ENCODE measurements at places on chromosomes 16 and 17.

DNA sequence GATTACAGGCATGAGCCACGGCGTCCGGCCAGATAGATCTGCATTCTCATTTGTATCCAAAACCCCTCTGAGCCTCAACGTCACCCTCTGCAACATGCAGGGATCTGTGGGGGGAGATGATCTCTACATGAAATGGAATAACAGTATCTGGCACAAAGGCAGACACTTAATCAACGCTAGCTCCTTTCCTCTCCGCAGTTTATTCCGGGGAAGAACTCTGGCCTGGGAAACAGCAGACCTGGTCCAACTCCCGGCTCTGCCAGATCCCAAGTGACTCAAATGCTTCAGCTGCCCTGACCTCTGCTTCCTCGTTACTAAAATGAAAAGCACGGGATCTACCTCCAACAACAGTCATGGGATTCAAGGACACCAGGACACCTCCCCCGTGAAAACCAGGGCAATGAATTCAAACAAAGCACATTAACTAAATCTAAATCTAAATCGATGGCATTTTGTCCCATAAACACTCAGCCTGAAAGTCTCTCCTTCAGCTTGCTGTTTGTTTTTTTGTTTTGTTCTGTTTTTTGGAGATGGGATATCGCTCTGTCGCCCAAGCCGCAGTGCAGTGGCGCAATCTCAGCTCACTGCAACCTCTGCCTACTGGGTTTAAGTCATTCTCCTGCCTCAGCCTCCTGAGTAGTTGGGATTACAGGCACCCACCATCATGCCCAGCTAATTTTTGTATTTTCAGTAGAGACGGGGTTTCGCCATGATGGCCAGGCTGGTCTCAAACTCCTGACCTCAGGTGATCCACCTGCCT, 78.2 kb downstream of the NXN start:
- DNase-seq = no peak
- H3K36me3 ChIP-seq = no peaks in the 10 kb centered on the region
- H3K27ac ChIP-seq = no peak overlapping the region
- no peaks in the 10 kb centered on the region for H3K4me1 ChIP-seq
- no peak overlapping the region for H3K4me3 ChIP-seq

- no peak overlapping the region for H3K27ac ChIP-seq
- peaks cover 16% of the 10 kb centered on the region for H3K4me1 ChIP-seq
- H3K27me3 ChIP-seq = no peaks in the 10 kb centered on the region
- no peaks in the 10 kb centered on the region for H3K36me3 ChIP-seq
- DNase-seq = no peak
- no peak overlapping the region for H3K4me3 ChIP-seq
These were observed 1.8 kb downstream of the ZSCAN10 start for GRCh38 chr16:3097266-3097665.

- DNase-seq = no peak
- H3K36me3 ChIP-seq = no peaks in the 10 kb centered on the region
- H3K4me3 ChIP-seq = no peak overlapping the region
- H3K4me1 ChIP-seq = no peaks in the 10 kb centered on the region
These were observed 247.8 kb upstream of the ERCC4 start for GRCh38 chr16:13672196-13672595.

GRCh38 chr16:26433807-26434206, 632.9 kb upstream of the C16orf82 start:
- no peak overlapping the region for H3K4me3 ChIP-seq
- no peak for DNase-seq
- H3K27ac ChIP-seq = no peak overlapping the region
- no peaks in the 10 kb centered on the region for H3K27me3 ChIP-seq
- no peaks in the 10 kb centered on the region for H3K36me3 ChIP-seq

GRCh38 chr17:44345454-44346026, 438 bp downstream of the GRN start:
- no peaks in the 10 kb centered on the region for H3K27me3 ChIP-seq
- H3K27ac ChIP-seq = peak overlapping the region; percentile 95
- H3K4me1 ChIP-seq = peaks cover 28% of the 10 kb centered on the region
- no peak for DNase-seq
- H3K36me3 ChIP-seq = no peaks in the 10 kb centered on the region

DNA sequence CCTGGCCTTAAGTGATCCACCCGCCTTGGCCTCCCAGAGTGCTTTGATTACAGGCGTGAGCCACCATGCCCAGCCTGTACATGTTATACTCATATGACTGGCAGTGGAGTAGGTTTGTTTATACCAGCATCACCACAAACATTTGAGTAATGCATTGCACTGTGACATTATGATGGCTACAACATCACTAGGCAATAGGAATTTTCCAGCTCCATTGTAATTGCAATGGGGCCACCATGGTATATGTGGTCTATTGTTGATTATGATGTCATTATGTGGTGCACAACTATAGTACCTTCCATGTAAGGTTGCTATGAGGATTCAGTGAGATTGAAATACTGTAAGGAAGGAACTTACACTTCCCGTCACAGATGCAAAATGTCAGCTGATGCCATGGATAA, 168.9 kb downstream of the COPRS start:
- no peaks in the 10 kb centered on the region for H3K4me1 ChIP-seq
- peaks cover 1% of the 10 kb centered on the region for H3K27me3 ChIP-seq
- H3K4me3 ChIP-seq = no peak overlapping the region
- no peaks in the 10 kb centered on the region for H3K36me3 ChIP-seq

DNA sequence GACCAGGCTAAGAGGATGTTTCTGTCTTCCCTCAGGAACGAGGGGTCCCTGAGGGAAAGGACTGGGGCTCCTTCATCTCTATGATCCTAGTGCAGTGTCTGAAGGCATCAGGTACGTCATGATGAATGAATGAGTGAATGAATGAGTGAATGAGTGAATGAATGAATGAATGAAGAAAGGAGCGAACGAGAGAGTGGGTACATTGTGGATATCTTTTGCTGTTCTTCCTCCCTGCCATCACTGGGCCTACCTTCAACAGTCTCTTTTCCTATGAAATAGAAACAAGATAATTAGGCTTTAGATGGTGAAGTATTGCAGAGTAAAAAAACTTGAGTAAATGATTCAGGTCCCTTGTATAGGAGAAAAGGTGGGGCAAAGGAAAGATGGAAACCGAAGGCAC, 111.3 kb upstream of the CRHR1 start:
- no peaks in the 10 kb centered on the region for H3K36me3 ChIP-seq
- H3K27ac ChIP-seq = no peak overlapping the region

DNA sequence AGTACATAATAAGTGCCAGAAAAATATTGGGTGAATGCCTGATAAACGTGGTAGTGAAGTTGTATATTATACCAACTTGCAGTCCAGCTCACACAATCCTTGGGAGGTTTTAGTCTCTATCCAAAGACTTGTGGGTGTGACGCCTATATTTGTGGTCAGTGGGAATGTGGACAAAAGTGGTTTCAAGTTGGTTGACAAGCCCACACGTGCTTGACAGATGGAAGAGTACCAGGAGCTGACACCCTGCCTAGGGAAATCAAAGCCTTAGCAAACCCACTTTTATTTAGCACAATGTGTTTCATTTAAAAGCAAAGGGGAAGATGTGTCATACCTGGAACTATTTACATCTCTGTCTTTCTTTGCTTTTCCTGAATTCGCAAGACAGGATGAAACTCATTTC, 79.0 kb downstream of the CA10 start:
- no peaks in the 10 kb centered on the region for H3K36me3 ChIP-seq
- H3K4me3 ChIP-seq = no peak overlapping the region
- H3K27me3 ChIP-seq = no peaks in the 10 kb centered on the region
- no peaks in the 10 kb centered on the region for H3K4me1 ChIP-seq
- no peak for DNase-seq
- H3K27ac ChIP-seq = no peak overlapping the region

- no peaks in the 10 kb centered on the region for H3K36me3 ChIP-seq
- peaks cover 3% of the 10 kb centered on the region for H3K4me1 ChIP-seq
- peaks cover 16% of the 10 kb centered on the region for H3K27me3 ChIP-seq
- no peak for DNase-seq
- H3K27ac ChIP-seq = no peak overlapping the region
These were observed 57.7 kb downstream of the HSD17B2 start for GRCh38 chr16:82092711-82093110.

DNA sequence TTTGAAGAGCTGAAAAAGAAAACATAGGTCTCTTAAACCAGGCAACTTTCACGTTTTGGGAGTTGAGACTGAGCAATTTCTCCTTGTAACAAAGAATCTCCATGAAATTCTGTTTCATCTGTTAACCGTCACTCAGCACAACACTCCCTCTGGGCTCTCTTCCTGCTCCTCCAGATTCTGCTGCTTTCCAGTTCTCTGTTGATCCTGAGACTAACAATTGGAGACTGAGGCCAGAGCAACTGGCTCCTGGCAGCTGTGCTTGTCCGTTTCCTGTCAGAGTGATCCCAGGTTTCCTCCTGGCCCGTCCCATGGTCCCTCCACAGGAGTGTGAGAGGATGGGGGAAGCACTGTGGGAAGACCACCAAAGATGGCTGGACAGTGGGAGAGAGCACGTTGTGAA, 32.5 kb downstream of the IST1 start:
- H3K27me3 ChIP-seq = no peaks in the 10 kb centered on the region
- H3K4me1 ChIP-seq = peaks cover 5% of the 10 kb centered on the region
- no peak overlapping the region for H3K4me3 ChIP-seq
- no peak for DNase-seq
- H3K27ac ChIP-seq = peak overlapping the region; percentile 58

- no peak for DNase-seq
- peaks cover 54% of the 10 kb centered on the region for H3K4me1 ChIP-seq
- H3K27me3 ChIP-seq = no peaks in the 10 kb centered on the region
- peak overlapping the region; percentile 93 for H3K27ac ChIP-seq
These were observed 101.8 kb downstream of the XYLT1 start for GRCh38 chr16:17368951-17369350.

- no peak overlapping the region for H3K4me3 ChIP-seq
- H3K27me3 ChIP-seq = no peaks in the 10 kb centered on the region
- H3K36me3 ChIP-seq = peaks cover 27% of the 10 kb centered on the region
- peaks cover 6% of the 10 kb centered on the region for H3K4me1 ChIP-seq
These were observed 59.4 kb downstream of the WNT3 start for GRCh38 chr17:46759141-46759540.

DNA sequence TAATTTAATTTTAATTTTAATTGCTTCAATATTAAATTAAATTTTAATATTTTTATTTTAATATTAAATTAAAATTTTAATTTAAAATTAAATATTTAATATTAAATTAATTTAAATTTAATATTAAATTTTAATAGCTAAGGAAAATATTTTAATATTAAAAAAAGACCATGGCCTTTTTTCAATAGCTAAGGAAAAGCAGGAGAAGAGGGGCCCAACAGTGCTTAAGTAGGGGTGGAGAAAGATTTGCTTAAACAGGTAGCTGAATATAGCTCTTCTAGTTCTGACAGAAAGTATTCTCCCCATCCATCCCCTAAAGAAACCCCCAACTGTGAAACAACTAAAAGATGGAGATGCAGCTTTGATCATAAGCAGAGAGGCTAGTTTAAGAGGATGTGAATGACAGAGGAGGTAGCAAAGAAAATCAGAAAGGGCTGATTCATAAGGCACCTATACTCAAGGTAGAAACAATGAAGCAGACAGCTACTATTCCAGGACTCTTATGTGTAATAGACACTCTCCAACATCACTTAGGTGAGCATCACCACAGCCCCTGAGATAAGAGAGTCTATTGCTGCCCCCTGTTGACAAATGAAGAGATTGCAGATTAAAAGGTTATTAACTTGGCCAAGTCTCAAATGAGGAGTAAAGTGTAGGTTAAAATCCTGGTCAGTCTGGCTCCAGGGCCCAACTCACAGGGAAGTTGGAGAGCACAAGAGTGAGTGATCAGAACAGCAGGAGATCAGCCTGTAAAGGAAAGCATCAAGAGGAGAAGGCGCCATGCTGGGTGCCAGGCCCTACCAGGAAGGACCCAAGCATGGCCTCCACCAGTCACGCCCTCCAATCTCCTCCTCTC, 7.8 kb upstream of the RNASEK start:
- H3K27ac ChIP-seq = no peak overlapping the region
- H3K4me3 ChIP-seq = no peak overlapping the region
- H3K27me3 ChIP-seq = no peaks in the 10 kb centered on the region
- peaks cover 25% of the 10 kb centered on the region for H3K36me3 ChIP-seq
- peak; percentile 77 for DNase-seq

- no peak overlapping the region for H3K27ac ChIP-seq
- H3K4me1 ChIP-seq = peaks cover 13% of the 10 kb centered on the region
- no peak for DNase-seq
- no peak overlapping the region for H3K4me3 ChIP-seq
- peaks cover 16% of the 10 kb centered on the region for H3K27me3 ChIP-seq
These were observed 2.4 kb downstream of the NXN start for GRCh38 chr17:977166-977565.

GRCh38 chr17:68819465-68819864, 135.7 kb downstream of the ABCA8 start:
- DNase-seq = no peak
- no peaks in the 10 kb centered on the region for H3K4me1 ChIP-seq
- H3K4me3 ChIP-seq = no peak overlapping the region
- no peaks in the 10 kb centered on the region for H3K36me3 ChIP-seq
- H3K27me3 ChIP-seq = peaks cover 8% of the 10 kb centered on the region

GRCh38 chr16:50665128-50665878, 15.8 kb downstream of the SNX20 start:
- peaks cover 9% of the 10 kb centered on the region for H3K36me3 ChIP-seq
- peak overlapping the region; percentile 20 for H3K27ac ChIP-seq
- H3K4me3 ChIP-seq = peak overlapping the region; percentile 77

DNA sequence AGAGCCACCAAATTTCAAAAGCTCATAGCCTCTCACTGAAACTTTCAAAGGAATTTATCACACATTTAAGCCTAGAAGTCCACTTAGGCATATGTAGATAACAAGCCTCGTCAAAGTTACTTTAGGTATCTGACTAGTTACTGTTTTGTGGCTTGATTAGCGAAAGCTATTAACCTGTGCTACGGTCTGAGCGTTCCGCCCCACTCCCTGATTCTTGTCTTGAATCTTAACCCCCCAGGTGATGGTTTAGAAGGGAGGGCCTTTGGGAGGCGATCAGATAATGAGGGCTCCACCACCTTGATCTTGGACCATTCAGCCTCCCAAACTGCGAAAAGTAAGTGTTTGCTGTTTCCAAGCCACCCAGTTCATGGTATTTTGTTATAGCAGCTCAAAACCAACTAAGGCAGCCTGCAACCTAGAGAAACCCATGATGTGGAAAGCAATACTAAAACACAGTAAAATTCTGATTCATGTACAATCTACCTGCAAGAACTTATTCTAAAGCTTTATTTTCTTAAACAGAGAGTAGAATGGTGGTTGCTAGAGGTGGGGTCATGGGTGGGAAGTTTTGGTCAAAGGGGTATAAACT, 7.1 kb downstream of the HSDL1 start:
- no peak for DNase-seq
- no peaks in the 10 kb centered on the region for H3K36me3 ChIP-seq
- peaks cover 23% of the 10 kb centered on the region for H3K4me1 ChIP-seq

- H3K27me3 ChIP-seq = no peaks in the 10 kb centered on the region
- no peaks in the 10 kb centered on the region for H3K36me3 ChIP-seq
- no peak overlapping the region for H3K27ac ChIP-seq
- H3K4me1 ChIP-seq = peaks cover 6% of the 10 kb centered on the region
- peak; percentile 69 for DNase-seq
- peak overlapping the region; percentile 93 for H3K4me3 ChIP-seq
These were observed 13.7 kb downstream of the SYCE1L start for GRCh38 chr16:77212741-77213541.

GRCh38 chr17:11736613-11737312, 138.5 kb downstream of the DNAH9 start:
- no peak overlapping the region for H3K4me3 ChIP-seq
- H3K27me3 ChIP-seq = no peaks in the 10 kb centered on the region
- no peak for DNase-seq
- no peaks in the 10 kb centered on the region for H3K36me3 ChIP-seq
- no peak overlapping the region for H3K27ac ChIP-seq
